ENCODE measurements at places on chromosomes 7 and 10. TPM values are rescaled to one million over a fixed set of nuclear protein-coding genes. Genes with fewer than 3 reads are reported as not detected.

DNA sequence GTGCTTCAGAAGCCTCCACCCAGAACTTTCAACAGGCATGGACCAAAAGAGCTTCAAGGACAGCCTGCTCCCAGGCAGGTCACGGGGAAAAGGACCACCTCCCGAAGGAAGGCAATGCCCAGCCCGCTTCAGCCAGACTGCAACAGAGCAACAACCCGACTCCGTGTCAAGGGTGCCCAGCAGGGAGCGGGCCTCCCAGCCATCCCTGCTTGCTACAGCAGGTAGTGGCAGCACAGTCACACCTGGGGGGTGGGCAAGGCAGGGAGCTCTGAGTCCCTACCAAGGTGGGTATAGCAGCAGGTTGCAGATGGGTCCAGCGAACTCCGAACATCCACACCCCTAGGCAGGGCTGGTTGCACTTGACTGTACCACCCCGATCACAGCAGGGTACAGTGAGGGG is 467.8 kb upstream of the PFKP start:
- no peak for DNase-seq

DNA sequence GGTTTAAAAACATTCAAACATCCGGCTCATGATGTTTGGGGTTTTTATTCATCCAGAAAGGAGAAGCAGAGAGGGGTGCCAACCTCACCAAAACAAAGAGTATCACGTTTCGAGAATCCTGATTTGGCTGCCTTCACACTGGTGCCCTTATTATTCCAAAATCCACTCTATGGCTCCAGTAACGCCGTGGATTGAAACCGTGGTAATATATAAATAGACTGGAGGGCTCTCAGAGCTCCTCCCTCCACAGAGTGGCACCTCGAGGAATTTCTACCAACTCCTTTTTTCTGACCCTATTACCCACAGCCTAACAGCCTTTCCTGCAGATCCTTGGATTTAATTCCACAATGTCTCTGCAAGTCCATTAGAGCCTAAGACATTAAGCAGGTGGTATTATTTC is 353.6 kb downstream of the CRPPA start:
- DNase-seq, result no peak

DNA sequence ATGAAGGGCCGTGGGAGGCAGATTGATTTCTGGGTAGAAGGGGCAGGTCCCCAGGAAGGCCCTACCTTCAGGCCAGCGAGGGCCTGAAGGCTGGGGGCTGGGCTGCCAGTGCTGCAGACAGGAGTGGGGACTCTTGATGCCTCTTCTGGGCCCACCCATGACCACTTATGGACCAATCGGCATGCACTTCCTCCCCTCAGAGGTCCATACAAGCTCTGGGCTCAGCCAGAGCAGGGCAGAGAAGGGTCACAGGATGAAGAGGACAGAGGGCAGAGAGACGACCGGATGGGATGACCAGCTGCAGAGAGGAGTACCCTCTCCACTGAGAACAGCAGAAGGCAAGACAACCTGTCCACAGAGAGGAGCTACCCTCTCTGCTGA is 120.1 kb downstream of the DYNC2I1 start:
- DNase-seq, result no peak

DNA sequence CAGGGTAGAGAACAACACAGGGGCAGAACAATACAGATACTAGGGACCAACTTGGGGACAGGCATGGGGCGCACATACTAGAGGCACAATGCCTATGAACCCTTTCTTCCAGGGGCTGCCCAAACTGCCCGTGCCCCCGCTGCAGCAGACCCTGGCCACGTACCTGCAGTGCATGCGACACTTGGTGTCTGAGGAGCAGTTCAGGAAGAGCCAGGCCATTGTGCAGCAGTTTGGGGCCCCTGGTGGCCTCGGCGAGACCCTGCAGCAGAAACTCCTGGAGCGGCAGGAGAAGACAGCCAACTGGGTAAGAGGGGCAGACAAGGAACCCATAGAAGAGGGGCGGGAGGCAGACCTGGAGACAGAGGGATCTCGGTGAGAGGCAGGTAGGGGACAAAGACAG is 5.8 kb downstream of the CHAT start:
- DNase-seq, result no peak

GRCh38 chr7:35747611-35748010 is 52.7 kb upstream of the HERPUD2 start:
- no peak for DNase-seq

The GPR141 gene
- polyA plus RNA-seq, result not detected

All from endothelial cell of umbilical vein (primary cell).